ENCODE measurements at places on chromosomes 13 and 19.

DNA sequence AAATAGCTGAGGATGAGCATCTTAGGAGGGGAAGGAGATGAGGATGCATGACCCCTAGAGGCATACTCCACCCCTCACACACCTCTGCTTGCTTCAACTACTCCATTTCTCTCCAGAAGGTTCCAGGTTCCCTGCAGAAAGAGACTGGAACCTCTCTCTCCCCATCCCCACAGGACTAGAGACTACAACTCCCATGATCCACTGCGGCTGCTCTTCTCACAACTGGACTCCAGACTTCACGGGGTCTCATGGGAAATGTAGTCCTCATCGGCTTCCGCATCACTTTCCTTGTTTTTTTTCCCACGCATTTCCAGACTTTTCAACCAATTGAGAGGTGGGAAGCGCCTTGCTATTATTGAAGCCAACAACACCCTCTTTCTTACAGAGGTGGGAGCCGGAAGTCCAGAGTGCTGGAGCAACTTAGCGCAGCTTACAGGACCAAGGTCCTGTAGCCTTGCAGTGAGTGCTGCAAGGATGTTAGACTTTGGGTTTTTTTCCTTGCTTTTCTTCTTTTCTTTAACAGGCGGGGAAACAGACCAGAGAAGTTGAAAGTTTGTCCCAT lies 13.9 kb upstream of the CACNG6 start:
- peak; percentile 10 for DNase-seq

GRCh38 chr19:53624771-53625545 lies 6.8 kb upstream of the DPRX start:
- no peak for DNase-seq

GRCh38 chr19:5973376-5973775 lies 4.6 kb downstream of the RANBP3 start:
- no peak for DNase-seq

GRCh38 chr13:73248711-73249580 lies 190.1 kb downstream of the KLF5 start:
- DNase-seq = no peak

GRCh38 chr13:37457612-37458011 lies 141.0 kb downstream of the POSTN start:
- no peak for DNase-seq

DNA sequence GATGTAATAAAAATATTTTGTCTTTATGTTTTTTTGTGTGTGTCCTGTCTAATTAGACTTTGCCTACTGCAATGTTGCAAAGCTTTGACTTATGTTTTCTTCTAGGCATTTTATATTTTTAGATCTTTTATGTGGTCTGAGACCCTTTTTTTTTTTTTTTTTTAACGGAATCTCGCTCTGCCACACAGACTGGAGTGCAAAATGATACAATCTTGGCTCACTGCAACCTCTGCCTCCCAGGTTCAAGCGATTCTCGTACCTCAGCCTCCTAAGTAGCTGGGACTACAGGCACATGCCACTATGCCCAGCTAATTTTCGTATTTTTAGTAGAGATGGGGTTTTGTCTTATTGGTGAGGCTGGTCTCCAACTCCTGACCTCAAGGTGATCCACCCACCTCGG lies 8.5 kb upstream of the ZNF304 start:
- DNase-seq = no peak

DNA sequence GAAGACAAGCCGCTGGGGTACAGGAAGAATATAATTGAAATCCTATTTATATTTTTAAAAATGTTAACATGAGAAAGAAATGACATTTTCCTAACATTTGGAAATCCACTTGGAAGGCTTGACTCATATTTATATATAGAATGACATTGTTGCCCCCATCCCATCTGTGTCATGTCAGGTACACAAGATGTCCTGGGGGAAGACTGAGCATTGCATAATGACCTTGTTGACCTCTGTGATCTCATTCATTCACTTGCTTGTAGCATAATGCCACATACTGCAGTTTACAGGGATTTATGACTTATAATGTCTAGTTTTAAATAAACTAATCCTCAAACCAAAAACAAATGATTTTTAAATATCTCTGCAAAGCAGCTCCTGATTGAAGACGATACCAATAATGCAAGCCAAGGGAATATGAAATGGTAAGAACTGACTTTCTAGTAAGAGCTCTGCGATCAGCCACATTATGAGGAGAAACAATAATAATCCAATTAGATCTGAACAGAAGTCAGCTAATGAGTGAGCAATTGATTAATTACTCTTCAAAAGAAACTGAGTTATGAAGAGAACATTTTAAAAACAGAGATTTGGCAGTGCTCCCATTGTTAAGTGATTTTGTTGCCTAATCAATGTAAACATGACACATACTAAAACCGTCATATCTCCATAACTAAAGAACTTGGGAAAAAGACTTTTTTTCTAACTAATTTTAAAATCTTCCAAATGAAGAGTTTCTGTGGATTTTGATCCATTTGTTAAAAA lies 21.2 kb upstream of the VWA8 start:
- DNase-seq = no peak

DNA sequence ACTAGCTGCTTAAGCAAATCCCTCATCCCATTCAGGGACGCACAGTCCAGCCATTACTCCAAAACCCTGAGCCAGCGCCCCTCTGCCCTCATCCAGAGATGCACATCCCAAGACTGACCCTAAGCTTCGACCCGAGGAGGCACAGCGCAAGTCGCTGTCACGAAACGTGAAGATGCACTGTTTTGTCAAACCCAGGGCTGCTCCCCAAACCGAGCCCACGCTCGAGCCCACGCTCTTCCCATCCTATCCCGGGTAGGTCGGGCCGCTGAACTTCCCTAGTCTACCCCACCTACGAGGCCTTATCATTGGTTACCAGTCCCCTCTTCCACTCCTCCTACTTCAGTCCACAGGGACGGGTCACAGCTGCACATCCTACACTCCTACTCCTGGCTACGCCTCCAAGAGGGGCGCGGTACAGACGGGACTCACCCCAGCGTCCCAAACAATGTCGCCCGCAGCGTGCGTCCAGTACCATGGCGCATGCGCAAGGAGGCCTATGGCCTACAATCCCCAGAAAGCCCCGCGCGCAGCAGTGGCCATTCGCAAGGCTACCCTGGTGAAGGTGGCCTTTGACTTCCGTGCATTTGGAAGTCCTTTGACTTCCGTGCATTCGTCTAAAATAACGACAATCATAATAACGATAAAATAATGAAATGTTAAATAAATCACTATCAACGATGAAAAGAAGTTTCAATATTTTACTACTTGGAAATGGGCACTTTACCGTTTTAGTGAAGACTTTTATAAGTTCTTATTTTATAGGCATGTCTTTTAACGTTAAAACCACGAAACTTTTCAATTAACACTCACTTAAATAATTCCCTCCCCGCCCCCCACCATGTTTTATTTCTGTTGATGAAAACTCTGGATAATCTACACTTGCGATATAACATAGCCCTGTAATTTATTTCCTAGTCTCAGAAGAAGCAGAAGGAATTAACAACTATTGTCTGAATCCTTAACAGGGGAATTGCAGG lies at the start of gene ZNF285:
Gene ZNF285 (minus strand): TSS at position 470 of the 977 bp plus-strand sequence. CDS start 4,395 bp downstream, outside the sequence.
- no peak for DNase-seq

GRCh38 chr19:13104360-13104847 lies 1.7 kb upstream of the LYL1 start:
- DNase-seq = no peak

DNA sequence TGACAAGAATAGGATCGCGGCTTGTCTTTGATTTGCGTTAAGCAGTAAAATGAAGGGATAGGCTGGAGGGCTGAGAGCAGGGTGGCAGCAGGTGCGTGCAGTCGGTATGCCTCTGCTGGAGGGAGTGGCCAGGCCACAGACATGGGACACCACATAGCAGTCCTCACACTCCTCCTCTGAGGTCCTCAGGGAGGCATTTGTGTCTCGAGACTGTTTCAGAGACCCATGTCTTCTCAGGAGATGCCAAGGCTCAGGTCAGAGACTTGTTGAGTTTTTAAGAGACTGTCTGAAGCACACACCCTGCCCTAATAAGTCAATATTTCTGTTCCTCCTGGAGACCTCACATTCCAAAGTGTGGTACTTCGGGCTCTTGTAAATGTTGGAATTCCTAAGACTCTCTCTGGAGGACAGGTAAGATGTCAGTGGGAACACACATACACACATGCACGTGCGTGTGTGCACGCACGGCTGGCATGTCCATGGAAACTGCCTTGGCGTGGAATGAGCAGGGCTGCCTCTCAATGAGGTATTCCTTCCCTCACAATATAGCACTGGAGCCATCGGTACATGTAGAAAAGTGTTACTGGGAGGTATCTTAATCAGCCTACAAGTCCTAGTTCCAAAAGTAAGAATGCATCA lies 46.4 kb downstream of the COL4A2 start:
- no peak for DNase-seq

GRCh38 chr13:59356607-59357006 lies 807.1 kb downstream of the DIAPH3 start:
- DNase-seq = peak; percentile 83

DNA sequence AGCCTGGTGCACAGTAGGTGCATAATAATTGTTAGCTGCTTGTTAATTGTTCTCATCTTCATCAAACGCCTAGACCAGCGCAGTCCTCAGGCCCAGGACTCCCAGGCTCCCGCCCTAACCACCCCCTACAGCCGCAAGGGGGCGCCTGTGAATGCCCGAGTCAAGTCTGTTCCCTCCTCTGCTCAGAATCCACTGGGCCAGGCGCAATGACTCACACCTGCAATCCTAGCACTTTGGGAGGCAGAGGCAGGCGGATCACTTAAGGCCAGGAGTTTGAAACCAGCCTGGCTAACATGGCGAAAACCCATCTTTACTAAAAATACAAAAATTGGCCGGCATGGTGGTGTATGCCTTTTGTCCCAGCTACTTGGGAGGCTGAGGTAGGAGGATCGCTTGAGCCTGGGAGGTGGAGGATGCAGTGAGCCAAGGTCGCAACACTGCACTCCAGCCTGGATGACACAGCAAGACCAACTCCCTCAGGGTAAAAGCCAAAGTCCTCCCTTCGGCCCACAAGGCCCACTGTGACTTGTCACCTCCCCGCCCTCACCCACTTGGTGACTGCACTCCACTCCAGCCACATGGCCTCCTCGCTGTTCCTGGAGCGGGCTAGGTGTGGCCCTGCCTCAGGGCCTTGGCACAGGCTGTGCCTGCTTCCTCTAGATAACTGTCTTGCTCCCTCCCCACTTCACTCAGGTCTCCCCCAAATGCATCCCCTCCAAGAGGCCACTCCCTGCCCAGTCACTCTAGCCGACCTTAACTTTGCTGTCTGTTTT lies 9.1 kb downstream of the ZNF653 start:
- peak; percentile 30 for DNase-seq

- no peak for DNase-seq
These were observed 1.4 kb upstream of the SCEL start for GRCh38 chr13:77533875-77534788.

DNA sequence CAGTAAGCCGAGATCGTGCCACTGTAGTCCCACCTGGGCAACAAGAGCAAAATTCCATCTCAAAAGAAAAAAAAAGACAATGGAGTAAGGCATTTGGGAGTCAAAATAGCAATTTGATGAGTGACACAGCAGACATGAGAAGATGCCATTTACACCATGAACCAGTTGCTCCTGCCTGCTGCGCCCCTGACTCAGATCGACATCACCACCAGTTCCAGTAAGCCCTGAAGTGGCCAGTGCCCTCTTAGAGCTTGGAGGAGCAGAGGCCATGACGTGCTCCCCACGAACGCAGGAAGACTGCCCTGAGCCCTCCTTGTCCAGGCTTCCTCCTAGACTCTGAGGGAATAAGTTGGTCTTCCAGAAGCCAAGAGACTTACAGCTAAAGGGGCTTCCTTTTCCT lies 339.2 kb downstream of the MYO16 start:
- no peak for DNase-seq

GRCh38 chr19:45250832-45251451 lies at the start of gene MARK4:
TSS of gene MARK4 (plus strand) at chr19:45251271. CDS start at chr19:45251589, 318 bp downstream.
- DNase-seq = peak; percentile 14

DNA sequence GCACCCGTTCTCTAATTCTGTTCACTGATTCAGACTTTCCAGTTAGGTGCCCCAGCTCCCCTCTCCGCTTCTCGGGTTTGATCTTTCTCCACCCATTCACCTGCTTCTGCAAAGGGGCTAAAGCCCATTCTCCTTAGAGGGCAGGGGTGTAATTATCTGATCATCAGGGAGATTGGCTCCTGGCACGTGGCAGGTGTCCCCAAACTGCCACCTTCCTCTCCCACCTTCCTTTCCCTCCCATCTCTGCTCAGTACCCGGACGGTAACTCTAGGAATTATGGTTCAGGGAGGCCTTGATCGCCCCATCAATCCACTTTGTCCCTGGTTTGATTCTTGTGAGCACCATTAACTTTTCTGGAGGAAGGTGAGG lies 212 bp downstream of the FFAR1 start:
- no peak for DNase-seq

DNA sequence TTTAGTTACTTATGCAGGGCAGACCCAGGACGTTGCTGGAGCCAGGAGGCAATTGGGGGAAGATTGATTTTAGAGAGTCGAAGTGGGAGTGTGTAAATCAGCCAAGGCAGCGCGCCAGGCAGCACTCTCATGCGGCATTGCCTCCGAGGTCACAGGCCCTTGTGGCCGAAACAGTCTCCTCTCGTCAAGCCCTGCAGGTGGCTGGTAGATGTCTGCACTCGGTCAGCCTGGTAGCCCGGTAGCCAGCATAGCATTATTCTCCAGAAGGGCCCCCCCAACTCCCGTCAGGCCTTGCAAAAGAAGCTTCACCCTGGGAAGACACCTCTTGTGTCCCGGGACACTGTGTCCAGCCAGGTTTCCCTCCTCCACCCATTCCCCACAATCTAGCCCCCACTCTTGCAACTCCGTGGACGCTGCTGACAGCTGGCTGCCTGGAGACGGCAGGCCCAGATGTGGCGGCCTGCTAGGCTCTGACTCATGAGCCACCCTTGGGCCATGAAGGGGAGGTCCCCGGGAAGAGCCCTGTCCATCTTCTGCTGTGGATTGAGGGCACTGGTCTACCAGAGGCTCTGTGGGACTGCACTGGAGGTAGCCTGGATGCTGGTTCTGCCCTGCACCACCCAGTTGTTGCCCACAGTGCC lies 2.6 kb upstream of the PEPD start:
- no peak for DNase-seq

- no peak for DNase-seq
These were observed 27.7 kb downstream of the SBNO2 start for GRCh38 chr19:1146412-1146699.

DNA sequence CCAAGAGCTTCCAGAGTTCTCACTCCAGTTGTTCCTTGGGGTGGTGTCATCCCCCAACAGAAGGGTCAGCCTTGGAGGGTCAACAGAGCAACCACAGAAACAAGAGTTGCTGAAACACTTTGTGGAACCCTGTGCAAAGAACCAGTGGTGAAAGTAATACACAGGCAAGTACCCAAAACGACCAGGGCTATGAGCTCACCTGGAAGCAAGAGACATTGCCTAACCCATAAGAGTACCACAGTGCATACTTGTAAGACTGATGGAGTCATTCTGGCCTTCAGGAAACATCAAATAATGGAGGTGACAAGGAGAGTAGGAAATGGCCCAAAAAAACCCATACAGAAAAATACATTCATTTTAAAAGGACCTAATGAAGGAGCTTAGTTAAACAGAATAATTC lies 184.3 kb upstream of the TSC22D1 start:
- DNase-seq = no peak

- no peak for DNase-seq
These were observed 15.7 kb downstream of the FEM1A start for GRCh38 chr19:4807188-4807587.

GRCh38 chr19:8452446-8453123 lies 7.8 kb downstream of the HNRNPM start:
- DNase-seq = no peak

All from NCI-H446 treated with DMSO at 0.1 percent for 48 hours (cell line).